ENCODE measurements at places on chromosomes 1 and 21.
A peak's percentile ranks its signal among the peaks of the same experiment; 100 is the strongest.

DNA sequence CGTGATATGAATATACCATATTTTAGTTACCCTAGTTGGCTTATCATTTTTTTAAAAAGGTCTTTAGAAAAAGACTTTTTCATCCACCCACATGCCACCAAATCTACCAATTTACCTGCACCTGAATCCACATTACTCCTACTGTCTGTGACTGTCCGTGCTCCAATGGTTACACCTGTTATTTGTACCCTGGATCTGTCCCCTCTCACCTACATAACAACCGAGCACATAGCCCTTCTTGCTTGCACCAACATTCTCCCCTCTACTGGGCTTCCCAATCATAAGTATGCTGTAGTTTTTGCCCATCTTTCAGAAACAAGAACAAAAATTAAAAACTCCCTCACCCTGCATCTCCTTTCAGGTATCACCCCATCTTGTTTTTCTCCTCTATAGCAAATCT lies 17.6 kb downstream of the SOD1 start:
- no peak for DNase-seq

DNA sequence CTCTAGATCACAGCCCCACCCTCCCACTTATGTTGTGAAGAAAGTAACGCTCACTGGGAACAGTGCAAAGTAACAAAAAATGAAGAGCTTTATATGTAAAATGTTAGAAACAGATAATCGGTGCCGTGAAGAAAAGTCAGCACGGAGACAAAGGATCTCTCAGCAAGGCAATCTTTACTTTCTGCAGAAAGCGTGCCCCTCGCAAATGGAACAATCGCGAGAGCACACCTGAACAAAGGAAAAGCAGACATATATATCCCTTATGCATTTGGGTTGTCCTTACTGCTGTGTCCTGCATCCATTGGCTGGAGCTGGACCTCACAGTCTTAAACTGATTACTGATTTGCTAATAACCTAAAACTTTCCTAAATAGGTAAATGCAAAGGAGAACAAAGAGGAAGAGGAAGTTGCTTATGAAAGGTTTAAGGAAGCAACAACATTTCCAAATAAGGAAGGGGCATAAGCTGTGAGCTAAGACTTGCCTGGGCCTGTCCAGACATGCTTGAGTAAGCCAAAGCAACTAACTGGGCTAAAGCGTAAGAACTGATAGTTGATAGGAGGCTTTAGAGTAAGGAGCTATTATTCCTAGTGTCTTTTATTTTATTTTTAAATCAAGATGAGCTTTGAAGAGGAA lies 89.7 kb downstream of the GTF2B start:
- no peak for DNase-seq

- no peak for DNase-seq
Measured at GRCh38 chr1:155011437-155012025, 8.9 kb downstream of the ZBTB7B start.

DNA sequence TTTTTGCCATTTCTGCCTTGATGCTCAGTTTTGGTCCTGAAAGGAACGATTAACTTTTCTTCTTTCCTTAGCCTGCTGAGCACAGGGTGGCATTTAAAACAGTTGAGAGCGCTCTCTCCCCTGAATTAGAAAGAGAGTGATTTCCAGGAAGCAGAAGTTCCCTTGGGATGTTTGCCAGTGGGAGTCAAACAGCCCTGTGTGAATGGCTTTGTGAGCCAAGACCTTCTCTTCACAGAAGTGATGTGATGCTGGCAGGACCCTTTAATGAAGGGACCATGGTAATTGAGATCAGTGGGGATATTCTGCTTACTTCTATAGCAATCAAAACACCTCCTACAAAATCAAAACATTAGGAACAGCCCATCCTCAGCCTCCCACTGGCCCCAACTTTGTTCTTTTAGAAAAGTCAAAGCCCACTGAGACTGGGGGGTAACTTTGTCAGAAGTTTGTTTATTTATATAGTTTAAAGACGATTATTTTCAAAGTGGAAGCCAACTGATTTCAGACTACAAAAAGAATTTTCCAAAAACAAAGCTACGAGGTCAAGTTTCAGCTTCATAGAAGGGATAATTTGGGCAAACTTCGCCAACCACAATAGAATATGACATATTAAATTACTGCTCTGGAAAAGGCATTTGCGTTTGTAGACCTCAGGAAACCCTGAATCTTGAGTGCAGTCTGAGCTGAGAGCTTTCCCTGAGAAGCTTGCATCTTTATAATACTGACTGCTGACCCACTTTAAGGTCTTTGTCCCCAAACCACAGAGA lies 122.7 kb downstream of the GABPA start:
- DNase-seq, result no peak

GRCh38 chr1:72693376-72693775 lies 411.0 kb upstream of the NEGR1 start:
- no peak for DNase-seq

GRCh38 chr1:110040548-110040947 lies 6.1 kb downstream of the STRIP1 start:
- DNase-seq, result no peak

- DNase-seq, result no peak
Measured at GRCh38 chr1:77068013-77068412, 151.2 kb downstream of the PIGK start.

GRCh38 chr1:204863730-204864129 lies 6.9 kb upstream of the NFASC start:
- no peak for DNase-seq

- DNase-seq, result no peak
Measured at GRCh38 chr1:117735045-117735992, 129.5 kb downstream of the TENT5C start.

GRCh38 chr1:168112673-168113305 lies 23.9 kb downstream of the GPR161 start:
- DNase-seq, result no peak

DNA sequence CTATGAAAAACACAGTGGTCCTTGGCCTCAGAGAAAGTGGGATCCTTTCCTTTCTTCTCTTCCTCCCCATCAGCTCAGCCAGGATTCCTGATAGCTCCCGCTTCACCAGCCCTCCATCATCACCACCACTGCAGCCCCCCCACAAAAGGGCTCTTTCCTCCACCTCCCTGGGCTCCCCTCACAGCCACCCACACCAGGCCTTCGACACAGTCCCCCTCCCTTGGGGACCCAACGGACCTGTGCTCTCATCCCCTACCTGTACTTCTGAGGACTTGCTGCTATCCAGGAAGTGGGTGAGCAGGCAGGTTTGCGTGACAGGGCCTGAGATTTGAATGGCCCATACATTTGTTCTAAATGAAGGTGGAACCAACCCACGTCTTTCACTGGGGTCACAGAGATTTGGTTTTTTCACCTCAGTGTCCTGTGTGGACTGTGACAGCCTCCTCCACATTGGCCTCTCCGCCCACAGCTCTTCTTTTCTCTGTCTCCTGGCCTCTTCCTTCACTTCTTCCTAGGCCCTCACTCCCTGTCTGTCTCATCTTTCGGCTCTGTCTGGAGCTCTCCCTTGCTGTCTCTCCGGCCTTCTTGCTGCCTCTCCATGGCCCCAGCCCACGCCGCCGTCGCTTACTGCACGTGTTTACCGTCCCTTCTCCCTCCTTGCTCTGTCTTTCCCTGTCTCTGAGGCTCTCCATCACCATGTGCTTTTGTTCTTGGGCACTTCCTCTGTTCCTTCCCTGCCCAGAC lies 238.6 kb downstream of the FOXD2 start:
- DNase-seq, result no peak

- DNase-seq, result no peak
Measured at GRCh38 chr1:205493241-205494085, 11.0 kb upstream of the CDK18 start.

DNA sequence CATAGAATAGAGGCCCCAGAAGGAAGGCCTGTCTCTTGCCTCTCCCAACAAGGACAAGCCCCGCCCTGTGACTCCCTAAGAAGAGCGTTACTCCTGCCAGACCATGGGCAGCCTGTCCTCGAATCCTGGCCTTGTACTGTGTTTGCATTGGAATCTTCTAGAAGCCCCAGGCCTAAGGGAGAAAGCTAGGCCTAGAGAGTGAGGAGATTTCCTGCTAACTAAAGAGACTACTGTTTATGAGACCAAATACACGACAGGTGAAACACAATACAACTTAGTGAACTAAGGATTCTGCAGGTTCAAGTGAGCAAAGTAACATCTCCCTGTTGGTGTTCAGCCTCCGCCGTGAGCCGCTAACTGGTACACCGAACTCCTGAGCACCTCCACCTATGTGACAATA lies 62.7 kb downstream of the SYF2 start:
- no peak for DNase-seq

GRCh38 chr1:217040711-217041455 lies 317.7 kb upstream of the ESRRG start:
- no peak for DNase-seq

DNA sequence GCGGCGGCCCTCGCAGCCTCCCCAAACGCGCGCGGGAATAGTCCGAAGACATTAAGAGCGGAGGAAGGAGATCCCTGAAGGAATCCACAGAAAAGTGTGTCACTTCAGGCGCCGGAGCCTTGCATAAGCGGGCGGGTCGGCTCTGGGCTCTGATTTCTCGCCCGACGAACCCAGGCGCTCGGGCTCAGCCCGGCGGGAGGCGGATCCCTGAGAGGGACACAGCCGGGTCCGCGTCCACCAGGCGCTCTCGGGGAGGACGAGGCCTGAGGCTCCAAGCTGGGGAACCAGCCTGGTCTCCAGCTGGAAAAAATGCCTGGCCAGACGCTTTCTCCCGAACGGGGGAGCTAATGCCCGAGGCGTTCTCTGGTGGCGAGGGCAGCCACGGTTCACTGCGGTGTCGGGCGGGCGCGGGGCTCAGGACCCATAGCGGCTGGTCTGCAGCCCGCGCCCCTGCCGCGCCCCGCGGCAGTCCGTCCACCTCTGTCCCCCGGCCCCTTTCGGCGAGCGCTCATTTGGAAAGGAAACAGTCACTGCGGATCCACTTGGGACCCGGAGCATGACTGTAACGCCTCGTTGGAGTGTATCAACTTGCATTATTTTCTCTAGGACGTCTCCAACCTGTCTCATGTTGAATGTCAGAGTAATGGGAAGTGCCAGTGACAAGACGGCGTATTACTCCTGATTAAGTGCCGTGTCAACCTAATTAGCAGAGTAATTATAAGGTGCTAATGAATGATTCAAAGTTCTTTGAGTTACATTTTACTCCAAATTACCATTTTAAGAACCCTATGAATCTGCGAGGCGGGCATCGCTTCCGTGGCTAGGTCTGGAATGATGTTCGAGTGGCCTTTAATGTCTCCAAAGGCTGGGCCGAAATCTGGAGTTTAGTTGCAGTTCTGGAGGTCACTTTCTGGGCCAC lies 1.6 kb upstream of the BARHL2 start:
- no peak for DNase-seq

DNA sequence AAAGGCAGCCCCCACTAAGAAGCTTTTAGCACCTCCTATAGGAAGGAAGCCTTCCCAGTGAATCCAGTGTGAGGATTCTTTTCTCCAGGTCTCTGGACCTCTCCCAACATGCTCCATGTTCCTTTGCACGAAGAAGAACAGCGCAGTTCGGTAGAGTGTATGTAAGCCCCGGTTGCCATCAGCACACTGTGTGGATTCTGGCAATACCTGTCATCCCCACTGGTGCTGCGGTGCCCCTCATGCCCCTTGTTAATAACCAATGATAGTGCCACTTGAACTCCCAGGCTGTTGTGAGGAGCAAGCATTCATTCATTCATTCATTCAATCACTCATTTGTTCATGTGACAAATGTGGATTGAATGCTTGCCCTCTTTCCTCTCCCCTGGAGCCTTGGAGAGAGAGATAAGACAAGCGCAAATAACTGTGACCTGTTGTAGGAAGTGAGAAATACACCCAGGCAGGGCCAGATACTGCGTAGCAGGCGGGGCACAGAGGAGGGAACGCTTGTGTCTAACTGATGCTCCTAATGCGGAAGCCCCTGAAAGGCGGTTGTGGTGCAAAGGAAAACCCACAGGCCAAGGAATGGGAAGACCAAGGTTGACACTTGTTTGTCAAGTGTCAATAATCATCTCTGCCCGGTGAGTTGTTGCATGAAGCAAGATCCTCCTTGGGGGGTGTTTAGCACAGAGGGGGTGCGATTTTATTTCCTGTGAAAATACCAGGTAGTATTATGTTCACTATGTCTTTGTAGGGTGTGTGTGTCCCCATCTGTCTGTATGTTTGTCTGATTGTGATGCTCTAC lies 9.8 kb downstream of the LGR6 start:
- DNase-seq, result no peak

DNA sequence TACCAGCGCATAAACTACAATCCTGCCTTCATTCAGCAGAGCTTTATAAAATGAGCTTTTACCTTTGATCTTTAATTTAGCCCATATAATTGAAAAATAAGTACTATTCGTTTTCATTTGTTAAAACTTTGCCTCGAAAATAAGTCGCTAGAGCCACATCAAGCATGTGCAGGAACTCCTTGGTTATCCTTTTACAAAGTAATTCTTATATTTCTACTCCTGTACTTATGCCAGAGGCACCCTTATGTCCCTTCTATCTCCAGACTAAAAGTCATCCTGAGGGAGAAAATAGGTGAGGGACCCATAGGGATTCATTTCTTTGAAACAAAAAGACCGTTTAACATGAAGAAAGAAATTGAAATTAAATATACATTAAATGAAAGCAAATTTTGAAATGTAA lies 278.2 kb upstream of the C1orf105 start:
- no peak for DNase-seq

DNA sequence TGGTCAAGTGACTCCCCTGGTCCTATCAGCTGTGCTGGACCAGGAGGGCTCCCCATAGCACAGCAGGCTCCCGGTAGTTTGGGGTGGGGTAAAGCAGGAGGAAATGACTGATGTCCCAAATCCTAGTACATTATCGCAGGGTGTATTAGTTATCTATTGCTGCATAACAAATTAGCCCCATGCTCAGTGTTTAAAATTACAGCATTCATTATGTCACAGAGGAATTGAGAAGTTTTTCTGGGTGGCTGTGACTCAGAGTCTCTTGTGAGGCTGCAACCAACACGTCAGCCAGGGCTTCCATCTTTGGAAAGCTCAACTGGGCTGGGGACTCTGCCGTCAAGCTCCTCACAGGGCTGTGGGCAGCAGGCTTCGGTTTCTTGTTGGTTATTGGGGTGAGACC lies 34.3 kb upstream of the LAPTM5 start:
- no peak for DNase-seq

DNA sequence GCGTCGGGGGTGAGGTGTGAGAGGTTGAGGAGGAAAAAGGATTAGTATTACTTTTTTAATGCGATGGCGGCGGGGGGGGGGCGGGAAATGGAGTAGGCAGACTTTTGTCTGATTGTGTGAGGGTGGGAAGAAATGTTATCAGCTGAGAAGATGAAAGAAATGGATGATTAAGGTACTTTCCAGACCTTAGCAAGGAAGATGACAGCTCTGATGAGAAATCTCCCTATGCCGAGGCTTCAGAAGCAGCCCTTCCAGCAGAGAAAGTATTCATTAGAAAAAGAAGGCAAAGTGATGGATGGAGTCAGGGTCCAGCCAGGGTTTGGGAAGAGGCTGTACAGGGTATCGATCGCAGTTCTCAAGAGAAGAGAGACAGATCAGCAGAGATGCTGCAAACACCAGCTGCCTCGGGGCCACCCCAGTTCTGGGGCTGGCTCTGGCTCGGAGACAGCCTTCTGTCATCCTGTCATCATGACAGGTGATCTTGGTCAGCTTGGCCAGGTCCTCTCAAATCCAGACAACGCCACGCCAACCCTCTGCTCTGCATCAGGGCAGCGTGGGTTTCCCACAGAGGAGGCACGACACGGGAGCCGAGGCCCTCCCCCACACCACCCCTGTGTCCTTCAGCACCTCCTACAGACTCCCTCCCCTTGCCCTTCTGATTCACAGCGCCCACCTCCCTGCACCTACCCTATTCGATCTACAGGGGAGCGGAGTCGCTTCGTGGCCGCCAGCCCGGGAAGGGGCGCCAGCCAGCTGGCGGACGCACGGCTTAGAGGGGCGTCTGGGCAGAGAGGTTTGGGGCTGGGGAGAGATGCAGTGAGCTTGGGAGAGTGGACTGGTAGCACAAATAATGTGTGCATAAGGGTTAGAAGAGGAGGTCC lies 674 bp upstream of the ATXN7L2 start:
- DNase-seq, result no peak

GRCh38 chr1:21337928-21338572 lies 47.8 kb upstream of the ECE1 start:
- DNase-seq, result peak; percentile 78
